ENCODE measurements at places on chromosomes 13 and 19. TPM values are rescaled to one million over a fixed set of nuclear protein-coding genes. Genes with fewer than 3 reads are reported as not detected.

GRCh38 chr19:6249296-6249695 is 30.5 kb downstream of the MLLT1 start:
- no peak for DNase-seq

GRCh38 chr13:39134574-39134973 is 96.3 kb downstream of the NHLRC3 start:
- DNase-seq, result no peak

GRCh38 chr19:47186446-47187334 is 44.3 kb downstream of the BBC3 start:
- DNase-seq, result no peak

The MTIF3 gene
- 62.9 TPM for polyA plus RNA-seq

The SYCN gene
- polyA plus RNA-seq, result not detected

The HSD11B1L gene
- 4.9 TPM for polyA plus RNA-seq

GRCh38 chr19:23528376-23528775 is 133.1 kb upstream of the ZNF91 start:
- no peak for DNase-seq

DNA sequence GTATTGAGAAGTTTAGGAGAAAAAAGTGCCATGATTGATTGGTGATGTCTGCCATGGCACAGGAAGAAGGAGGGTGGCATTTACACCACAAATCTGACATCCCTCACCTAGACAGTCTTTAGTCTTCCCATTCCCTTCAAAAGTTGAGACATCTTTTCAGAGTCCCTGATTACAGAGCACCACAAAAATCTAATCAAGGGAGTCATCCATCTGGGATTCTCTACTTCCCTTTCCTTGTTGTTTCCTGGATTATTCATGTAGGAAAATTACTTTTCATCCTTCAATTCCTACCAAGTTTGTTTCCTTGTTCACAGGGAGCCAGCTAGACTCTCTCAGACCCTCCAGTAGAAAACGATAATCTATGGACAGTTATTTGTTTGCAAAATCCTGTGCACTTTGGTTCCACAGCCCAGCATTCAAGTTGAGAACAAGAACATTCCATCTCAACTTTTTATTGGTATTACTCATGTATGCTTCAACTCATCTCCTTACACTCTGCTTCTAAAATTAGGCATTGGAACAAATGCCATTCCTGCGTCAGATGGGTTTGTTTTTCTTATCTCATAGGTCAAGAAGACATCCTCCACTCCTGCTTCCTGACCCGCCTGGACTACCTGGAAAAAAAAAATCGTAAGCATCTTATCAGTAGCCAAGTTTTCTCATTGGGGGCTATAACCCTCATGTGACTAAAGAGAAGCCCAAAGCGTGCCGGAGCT is 259.9 kb downstream of the FOXO1 start:
- no peak for DNase-seq
